ENCODE measurements at places on chromosomes 4 and X. TPM values are rescaled to one million over a fixed set of nuclear protein-coding genes. Genes with fewer than 3 reads are reported as not detected.

DNA sequence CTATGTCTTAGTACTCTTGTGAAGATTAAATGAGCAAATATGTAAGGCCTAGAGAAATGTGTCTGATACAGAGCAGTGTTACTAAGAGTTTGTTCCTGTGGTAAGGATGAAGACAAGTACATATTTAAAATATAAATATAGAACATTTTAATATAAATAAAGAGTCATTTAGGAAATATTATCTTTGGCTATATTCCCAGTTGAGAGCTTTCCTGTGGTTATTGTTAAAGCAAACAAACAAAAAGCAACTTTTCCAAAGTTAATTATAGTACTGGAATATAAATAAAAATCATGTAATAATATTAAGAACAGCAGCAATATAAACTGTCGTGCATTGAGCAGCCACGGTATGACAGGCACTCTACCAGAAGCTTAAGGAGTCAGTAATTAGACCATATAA is 472.5 kb downstream of the INPP4B start:
- no peaks in the 10 kb centered on the region for H3K36me3 ChIP-seq
- no peak for DNase-seq
- no peak overlapping the region for H3K4me3 ChIP-seq
- H3K27me3 ChIP-seq, result no peaks in the 10 kb centered on the region
- H3K27ac ChIP-seq, result no peak overlapping the region

- H3K27me3 ChIP-seq, result no peaks in the 10 kb centered on the region
- H3K27ac ChIP-seq, result peak overlapping the region; percentile 67
- no peaks in the 10 kb centered on the region for H3K36me3 ChIP-seq
- H3K4me3 ChIP-seq, result peak overlapping the region; percentile 51
- DNase-seq, result peak; percentile 43
Measured at GRCh38 chr4:112411781-112412550, 104.0 kb downstream of the NEUROG2 start.

GRCh38 chrX:38804432-38804681 is 3.1 kb downstream of the MID1IP1 start:
- DNase-seq, result no peak
- H3K4me1 ChIP-seq, result no peaks in the 10 kb centered on the region
- peak overlapping the region; percentile 69 for H3K4me3 ChIP-seq
- H3K27me3 ChIP-seq, result peaks cover 25% of the 10 kb centered on the region
- H3K36me3 ChIP-seq, result no peaks in the 10 kb centered on the region

DNA sequence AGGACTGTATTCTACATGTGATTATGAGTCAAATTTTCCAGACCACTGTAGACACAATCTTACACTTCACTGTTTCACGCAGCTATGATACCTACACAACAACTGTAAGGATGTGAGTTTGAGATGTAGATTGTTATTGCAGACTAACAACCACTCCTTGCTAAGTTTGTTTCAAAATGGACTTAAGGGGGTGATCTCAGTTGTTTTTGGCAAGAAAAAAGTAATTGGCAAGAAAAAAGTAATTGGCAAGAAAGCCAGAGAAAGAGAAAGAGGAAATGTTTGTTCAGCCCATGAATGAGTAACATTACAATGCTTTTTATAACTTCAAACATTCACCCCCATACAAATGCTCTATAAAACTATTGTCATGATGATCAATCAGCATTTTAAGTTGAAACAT is 466.4 kb downstream of the DMD start:
- no peaks in the 10 kb centered on the region for H3K4me1 ChIP-seq
- H3K4me3 ChIP-seq, result no peak overlapping the region
- peaks cover 2% of the 10 kb centered on the region for H3K27me3 ChIP-seq
- DNase-seq, result no peak

DNA sequence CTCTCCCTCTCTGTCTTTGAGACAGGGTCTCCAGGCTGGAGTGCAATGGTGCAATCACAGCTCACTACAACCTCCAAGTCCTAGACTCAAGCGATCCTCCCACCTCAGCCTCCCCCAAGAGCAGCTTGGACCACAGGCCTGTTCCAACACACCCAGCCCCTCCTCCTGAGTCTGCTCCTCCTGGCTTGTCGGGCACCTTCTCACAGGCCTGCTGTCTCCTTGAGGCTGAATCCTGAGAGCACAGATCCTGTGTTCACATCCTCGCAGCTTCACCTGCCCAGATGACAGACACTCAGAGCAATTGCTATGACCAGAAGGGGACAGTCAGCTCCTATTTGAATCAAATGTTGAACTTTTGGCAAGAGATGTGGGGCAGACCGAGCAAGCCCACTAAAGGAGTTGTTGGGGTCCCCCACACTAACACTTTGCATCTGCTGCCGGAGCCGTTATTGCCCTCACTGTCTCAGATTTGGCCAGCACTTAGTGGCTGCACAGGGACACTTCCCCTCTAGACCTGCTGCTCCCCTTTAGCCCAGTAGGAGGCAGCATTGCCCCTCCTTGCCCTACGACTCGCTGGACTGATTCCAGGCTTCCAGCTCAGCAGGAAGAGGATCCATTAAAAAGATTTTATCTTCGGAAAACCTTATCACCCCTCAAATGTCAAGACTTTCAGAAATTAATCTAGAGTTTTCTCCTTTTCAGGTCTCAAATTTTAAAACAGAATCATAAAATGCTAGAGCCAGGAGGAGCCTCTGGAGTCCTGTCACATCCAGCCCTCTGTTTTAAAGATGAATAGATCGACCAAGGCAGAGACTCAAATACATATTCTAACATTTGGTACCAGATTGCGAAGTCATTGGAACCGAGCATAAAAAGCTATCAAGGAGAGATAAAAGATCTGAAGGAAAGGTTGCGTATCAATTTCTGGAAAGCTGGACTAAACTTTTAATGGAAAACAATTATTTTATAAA is 113.7 kb downstream of the USP46 start:
- peak; percentile 67 for DNase-seq
- no peaks in the 10 kb centered on the region for H3K4me1 ChIP-seq
- H3K27me3 ChIP-seq, result no peaks in the 10 kb centered on the region
- H3K36me3 ChIP-seq, result no peaks in the 10 kb centered on the region
- no peak overlapping the region for H3K27ac ChIP-seq
- H3K4me3 ChIP-seq, result no peak overlapping the region

- H3K4me1 ChIP-seq, result no peaks in the 10 kb centered on the region
- H3K27ac ChIP-seq, result no peak overlapping the region
- no peaks in the 10 kb centered on the region for H3K36me3 ChIP-seq
- H3K27me3 ChIP-seq, result no peaks in the 10 kb centered on the region
- DNase-seq, result no peak
Measured at GRCh38 chr4:40484346-40485090, 145.1 kb downstream of the RBM47 start.

- H3K4me1 ChIP-seq, result peaks cover 10% of the 10 kb centered on the region
- H3K4me3 ChIP-seq, result no peak overlapping the region
- peak; percentile 76 for DNase-seq
Measured at GRCh38 chr4:8402181-8402597, 38.3 kb downstream of the ACOX3 start.

The YY2 gene
- total RNA-seq, result 3.6 TPM

DNA sequence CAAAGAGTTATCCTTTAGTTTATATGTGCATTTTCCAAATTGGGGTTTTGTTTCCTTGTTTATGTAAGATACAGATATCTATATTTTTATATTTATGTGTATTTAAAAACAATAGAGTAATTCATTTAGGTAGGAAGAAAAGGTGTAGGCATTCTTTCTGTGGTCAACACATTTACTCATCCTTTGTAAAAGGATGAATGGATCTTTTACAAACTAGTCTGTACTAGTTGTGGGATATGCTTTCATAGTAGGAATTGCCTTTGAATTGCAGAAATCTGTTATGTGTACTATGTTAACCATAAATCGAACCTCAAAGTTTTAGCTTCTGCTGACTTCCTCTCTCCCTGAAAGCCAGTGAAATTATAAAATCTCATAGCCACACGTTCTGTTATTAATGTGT is 128.5 kb downstream of the REPS2 start:
- DNase-seq, result no peak
- no peaks in the 10 kb centered on the region for H3K27me3 ChIP-seq
- H3K27ac ChIP-seq, result no peak overlapping the region
- no peaks in the 10 kb centered on the region for H3K36me3 ChIP-seq
- no peaks in the 10 kb centered on the region for H3K4me1 ChIP-seq

- no peaks in the 10 kb centered on the region for H3K27me3 ChIP-seq
- H3K4me3 ChIP-seq, result no peak overlapping the region
- peak overlapping the region; percentile 34 for H3K27ac ChIP-seq
- no peaks in the 10 kb centered on the region for H3K4me1 ChIP-seq
- no peak for DNase-seq
Measured at GRCh38 chrX:21153503-21153902, 220.7 kb upstream of the CNKSR2 start.

The GRIA3 gene
- total RNA-seq, result 2.6 TPM

DNA sequence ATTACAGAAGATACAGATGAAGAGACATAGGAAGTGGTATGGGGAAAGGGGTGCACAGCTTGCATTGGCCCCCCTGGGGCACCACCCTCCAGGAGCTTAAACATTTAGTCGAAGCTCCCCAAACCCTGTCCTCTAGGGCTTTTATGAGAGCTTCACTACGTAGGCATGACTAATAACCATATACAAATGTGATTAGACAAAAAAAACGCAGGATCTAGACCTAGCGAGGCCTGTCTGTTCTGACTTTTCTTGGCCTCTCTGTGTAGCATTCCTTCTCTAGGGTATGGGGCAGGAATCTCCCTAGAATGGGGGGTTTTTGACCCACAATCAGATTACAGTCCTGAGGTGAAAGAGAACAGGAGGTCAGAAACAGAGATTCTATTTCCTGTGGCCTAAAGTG is 293.7 kb upstream of the GALNTL6 start:
- no peaks in the 10 kb centered on the region for H3K4me1 ChIP-seq
- no peaks in the 10 kb centered on the region for H3K36me3 ChIP-seq
- H3K27me3 ChIP-seq, result no peaks in the 10 kb centered on the region
- H3K27ac ChIP-seq, result no peak overlapping the region
- no peak for DNase-seq

The SSX4B gene
- total RNA-seq, result not detected

DNA sequence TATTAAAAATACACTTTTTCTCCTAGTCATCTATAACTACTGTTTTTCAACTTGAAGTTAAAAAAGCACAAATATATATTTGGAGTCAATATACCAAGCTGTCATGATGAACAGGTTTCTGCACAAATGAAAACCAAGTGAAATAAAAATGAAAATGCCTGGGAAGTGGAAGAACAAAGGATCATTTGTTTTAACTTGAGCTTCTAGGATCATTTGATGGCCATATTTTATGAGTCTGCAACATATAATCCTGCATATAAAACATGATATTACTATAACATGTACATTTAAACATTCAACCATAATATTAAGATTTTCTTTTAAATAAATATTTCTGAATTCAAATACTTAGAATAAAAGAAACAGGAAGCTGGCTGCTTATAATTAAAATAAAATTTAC is 8.5 kb upstream of the ARHGEF38 start:
- no peak overlapping the region for H3K4me3 ChIP-seq
- no peak for DNase-seq
- H3K27me3 ChIP-seq, result no peaks in the 10 kb centered on the region
- H3K36me3 ChIP-seq, result no peaks in the 10 kb centered on the region
- no peak overlapping the region for H3K27ac ChIP-seq

DNA sequence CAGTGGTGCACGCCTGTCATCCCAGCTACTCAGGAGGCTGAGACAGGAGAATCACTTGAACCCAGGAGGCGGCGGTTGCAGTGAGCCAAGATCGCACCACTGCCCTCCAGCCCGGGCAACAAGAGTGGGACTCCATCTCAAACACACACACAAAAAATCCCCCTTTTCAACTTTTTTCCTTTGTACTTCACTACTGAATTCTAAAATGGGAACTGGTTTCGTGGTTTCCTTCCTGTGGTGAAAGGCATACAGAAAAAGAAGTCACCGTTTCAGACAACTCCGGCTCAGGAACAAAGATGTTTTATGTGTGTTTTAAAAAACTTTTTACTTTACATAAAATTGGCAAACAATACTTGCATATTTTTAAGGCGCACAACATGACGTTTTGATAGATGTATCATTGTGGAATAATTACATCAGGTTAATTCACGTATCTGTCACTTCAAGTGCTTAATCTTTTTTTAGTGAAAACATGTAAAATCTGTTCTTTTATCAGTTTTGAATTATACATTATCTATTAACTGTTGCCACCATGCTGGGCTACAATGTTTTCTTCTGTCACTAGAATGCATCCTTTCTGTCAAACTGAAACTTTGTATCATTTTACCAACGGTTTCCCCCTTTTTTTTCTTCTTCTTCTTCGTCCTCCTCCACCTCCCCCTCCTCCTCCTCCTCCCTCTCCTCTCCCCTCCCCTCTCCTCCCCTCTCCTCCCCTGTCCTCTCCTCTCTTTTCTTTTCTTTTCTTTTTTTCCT is 186.0 kb downstream of the CRLF2 start:
- no peaks in the 10 kb centered on the region for H3K27me3 ChIP-seq
- H3K27ac ChIP-seq, result no peak overlapping the region
- no peak overlapping the region for H3K4me3 ChIP-seq
- no peaks in the 10 kb centered on the region for H3K36me3 ChIP-seq
- DNase-seq, result no peak
- no peaks in the 10 kb centered on the region for H3K4me1 ChIP-seq

The PCDH10 gene
- 0.33 TPM for total RNA-seq

The PAGE1 gene
- total RNA-seq, result not detected

GRCh38 chr4:169272265-169272886 is 1.6 kb upstream of the SH3RF1 start:
- H3K36me3 ChIP-seq, result no peaks in the 10 kb centered on the region
- DNase-seq, result no peak
- H3K4me3 ChIP-seq, result no peak overlapping the region
- H3K4me1 ChIP-seq, result no peaks in the 10 kb centered on the region
- peak overlapping the region; percentile 97 for H3K27ac ChIP-seq

- no peaks in the 10 kb centered on the region for H3K4me1 ChIP-seq
- H3K27me3 ChIP-seq, result peaks cover 14% of the 10 kb centered on the region
- no peak overlapping the region for H3K4me3 ChIP-seq
- no peak for DNase-seq
- no peaks in the 10 kb centered on the region for H3K36me3 ChIP-seq
Measured at GRCh38 chrX:10470009-10470408, 150.4 kb downstream of the MID1 start.

The CXorf58 gene
- not detected for total RNA-seq

The PABPC1L2B gene
- not detected for total RNA-seq

DNA sequence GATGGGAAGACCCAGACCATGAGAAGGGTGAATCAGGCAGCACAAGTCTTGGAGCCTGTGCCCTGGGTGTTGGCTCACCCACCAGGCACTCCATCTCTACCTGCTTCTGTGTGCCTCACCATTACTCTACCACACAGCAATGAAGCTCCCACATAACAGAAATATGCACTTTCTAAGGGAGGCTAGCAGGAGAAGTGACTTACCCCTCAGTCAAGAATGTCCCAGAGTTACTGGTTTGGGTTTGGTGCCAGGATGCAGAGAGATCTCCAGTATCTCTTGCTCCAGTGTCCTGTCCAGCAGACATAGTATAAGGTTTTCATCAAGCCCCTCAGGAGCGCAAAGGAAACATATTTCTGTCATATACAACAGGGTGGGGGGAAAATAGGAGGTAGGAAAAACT is 11.3 kb upstream of the RAB40A start:
- no peaks in the 10 kb centered on the region for H3K36me3 ChIP-seq
- H3K27ac ChIP-seq, result no peak overlapping the region
- H3K4me3 ChIP-seq, result no peak overlapping the region
- H3K27me3 ChIP-seq, result peaks cover 66% of the 10 kb centered on the region
- H3K4me1 ChIP-seq, result no peaks in the 10 kb centered on the region

- no peaks in the 10 kb centered on the region for H3K27me3 ChIP-seq
- no peak overlapping the region for H3K27ac ChIP-seq
- no peaks in the 10 kb centered on the region for H3K36me3 ChIP-seq
- H3K4me1 ChIP-seq, result no peaks in the 10 kb centered on the region
- H3K4me3 ChIP-seq, result no peak overlapping the region
Measured at GRCh38 chr4:111066447-111066846, 443.6 kb upstream of the PITX2 start.

Measured in breast epithelium (tissue), 4 donors.